ENCODE measurements at places on chromosomes 2 and 18. TPM values are rescaled to one million over a fixed set of nuclear protein-coding genes. Genes with fewer than 3 reads are reported as not detected.

SPC25 gene
- total RNA-seq, result 47.1 TPM

CYB5A gene
- 65.2 TPM for total RNA-seq

STARD6 gene
- total RNA-seq, result not detected

CABYR gene
- 1.00 TPM for total RNA-seq

RPL37A gene
- 4,237 TPM for total RNA-seq

ZSWIM2 gene
- not detected for total RNA-seq

- no peaks in the 10 kb centered on the region for H3K36me3 ChIP-seq
- no peak overlapping the region for H3K4me3 ChIP-seq
- DNase-seq, result no peak
- H3K27me3 ChIP-seq, result peaks cover 1% of the 10 kb centered on the region
- no peak overlapping the region for H3K27ac ChIP-seq
These were observed 174.0 kb upstream of the PIEZO2 start for GRCh38 chr18:11323359-11323819.

DNA sequence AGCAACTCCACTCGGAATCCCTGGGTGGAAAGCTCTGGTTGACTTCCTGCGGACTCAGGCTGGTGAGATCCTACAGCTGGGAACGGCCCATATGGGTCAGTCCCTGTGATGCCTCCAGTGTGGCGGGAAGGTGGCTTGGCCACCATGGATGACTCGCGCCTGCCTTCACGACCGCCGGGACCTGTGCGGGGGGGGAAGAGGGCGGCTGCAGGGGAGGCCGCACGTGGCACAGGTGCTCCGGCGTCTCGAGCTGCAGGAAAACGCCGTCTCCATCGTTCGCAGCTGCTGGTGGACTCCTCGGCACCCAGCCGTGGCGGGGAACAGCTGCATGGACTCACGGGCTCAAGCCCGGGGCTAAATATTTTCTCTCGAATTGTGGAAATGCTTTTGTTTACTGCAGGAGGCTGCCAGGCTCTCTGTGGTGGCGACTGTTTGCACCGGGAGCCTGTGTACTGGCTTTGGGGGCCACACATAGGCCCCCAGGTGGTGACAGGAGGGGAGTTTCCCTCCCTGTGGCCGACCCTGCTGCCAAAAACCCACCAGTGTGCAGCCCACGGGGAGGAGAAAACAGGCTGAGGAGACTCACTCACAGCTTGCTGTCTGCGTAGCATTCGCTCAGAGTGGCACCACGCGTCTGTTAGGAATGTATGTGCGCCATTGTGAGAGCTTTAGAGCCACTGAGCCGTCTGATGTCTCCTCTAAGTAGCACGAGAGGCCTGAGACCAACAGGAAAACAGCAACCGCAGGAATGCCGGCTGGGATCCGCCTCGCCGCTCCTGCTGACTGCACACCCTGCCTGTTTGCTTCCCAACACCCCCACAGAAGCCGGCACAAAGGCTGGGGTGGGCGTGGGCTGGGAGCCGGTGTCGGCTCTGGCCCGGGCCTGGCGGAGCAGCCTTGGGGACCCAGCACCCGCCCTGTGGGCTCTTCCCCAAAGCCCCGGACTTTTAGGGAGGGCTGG, 89.2 kb downstream of the NFATC1 start:
- H3K4me1 ChIP-seq, result no peaks in the 10 kb centered on the region
- DNase-seq, result no peak
- no peak overlapping the region for H3K4me3 ChIP-seq
- peaks cover 14% of the 10 kb centered on the region for H3K36me3 ChIP-seq

DNA sequence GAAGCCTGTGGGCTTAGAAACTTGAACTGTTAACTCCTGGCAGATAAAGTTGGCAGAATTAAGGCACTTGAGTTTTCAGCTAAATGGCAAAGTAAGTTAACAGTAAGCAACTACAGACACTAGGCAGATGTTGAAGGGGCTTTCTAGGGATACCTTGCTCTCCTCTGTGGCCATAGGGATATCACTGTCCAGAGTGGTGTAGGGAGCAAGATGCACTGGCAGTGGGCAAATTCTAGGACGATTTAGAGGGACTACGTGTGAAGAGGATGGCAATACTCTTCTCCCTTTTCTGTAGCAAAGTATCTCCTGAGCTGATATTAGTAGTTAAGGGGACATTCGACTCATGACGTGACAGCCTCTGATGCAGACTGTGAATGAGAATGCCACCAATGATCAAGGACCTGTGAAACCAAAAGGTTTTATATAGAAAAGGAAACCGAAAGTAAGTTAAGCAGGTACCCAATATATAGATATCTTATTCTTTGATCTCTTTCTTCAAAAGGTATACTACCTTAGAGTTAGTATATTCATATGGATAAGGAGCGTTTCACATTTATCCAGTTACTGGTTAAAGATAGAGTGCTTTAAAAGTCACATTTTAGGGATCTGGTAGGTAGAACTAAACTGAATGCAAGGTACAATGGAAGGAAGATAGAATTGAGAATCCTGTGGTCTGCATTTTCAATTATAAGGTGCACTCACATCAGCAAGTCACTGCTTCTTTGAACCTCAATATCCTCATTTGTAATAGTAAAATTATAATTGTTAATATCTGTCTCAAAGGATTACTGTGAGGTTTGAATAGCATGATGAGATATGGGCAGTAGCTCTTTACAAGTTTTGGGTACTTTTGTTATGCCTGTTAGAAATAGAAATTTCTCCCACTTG, 106.4 kb downstream of the KCNH7 start:
- H3K27ac ChIP-seq, result no peak overlapping the region
- H3K27me3 ChIP-seq, result no peaks in the 10 kb centered on the region
- no peak for DNase-seq

GRCh38 chr2:109330056-109330455, 201.1 kb downstream of the SH3RF3 start:
- peaks cover 5% of the 10 kb centered on the region for H3K27me3 ChIP-seq
- no peak for DNase-seq
- no peak overlapping the region for H3K4me3 ChIP-seq
- no peak overlapping the region for H3K27ac ChIP-seq
- H3K4me1 ChIP-seq, result peaks cover 11% of the 10 kb centered on the region
- no peaks in the 10 kb centered on the region for H3K36me3 ChIP-seq

Data from activated CD4-positive, alpha-beta memory T cell treated with anti-CD3 and anti-CD28 coated beads for 36 hours (primary cell).